CD4-positive, alpha-beta memory T cell (primary cell): ENCODE measurements at places on chromosomes 6 and 20. TPM values are rescaled to one million over a fixed set of nuclear protein-coding genes. Genes with fewer than 3 reads are reported as not detected.

FLRT3 gene
- total RNA-seq, result not detected

PACSIN1 gene
- total RNA-seq, result 2.0 TPM

- peaks cover 31% of the 10 kb centered on the region for H3K4me1 ChIP-seq
- no peak for DNase-seq
- peaks cover 36% of the 10 kb centered on the region for H3K36me3 ChIP-seq
- no peak overlapping the region for H3K27ac ChIP-seq
These were observed 3.6 kb downstream of the RPS21 start for GRCh38 chr20:62390317-62391164.

DNA sequence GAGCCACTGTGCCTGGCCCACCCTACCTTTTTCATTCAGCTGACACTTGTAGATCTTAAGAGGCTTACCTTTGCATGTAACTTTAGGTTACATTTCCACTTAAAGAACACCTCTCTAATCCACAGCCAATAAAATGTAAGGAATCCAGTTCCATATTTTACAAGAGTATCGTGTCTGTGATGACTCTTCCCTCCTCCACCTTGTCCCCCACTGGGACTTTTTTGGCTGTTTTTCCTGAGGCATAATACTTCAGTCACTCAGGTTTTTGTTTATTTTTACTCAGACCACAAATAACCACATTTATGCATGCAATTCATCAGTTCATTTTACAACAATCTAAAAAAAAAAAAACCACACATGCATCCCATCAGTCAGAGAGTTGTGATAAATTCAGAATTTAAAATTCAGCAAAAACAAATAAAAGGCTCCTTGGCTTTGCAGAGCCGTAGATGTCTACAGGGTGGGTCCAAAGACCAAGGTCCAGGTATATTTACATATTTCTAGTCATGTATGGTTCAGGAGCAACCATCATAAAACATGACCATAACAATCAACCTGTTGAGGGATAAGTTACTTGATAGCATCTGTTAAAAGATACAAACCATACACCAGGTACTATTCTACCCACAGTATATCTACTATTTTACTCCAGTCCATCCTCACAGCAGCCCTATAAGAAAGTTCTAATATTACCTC lies 9.9 kb downstream of the ATXN1 start:
- peaks cover 75% of the 10 kb centered on the region for H3K4me1 ChIP-seq
- DNase-seq, result no peak

DNA sequence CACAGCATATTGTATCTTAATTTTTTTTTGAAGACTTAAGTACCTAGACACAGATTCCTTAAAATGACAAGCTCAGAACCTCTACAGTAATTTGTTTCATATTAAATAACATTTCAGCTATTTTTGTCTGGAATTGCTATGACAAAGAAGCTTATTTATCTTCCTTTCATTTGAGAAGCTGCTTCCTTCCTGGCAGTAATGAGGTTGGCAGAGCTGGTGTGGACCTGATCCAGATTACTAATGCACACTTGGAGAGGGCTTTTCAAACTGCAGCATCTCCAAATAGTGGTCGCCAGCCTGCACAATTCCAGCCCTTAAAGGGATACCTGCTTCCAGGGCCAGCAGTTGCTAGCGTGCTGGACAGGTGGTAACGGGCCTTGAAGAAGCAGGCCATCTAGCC lies 12.1 kb downstream of the PTCHD4 start:
- no peak overlapping the region for H3K4me3 ChIP-seq
- no peaks in the 10 kb centered on the region for H3K4me1 ChIP-seq
- no peak for DNase-seq
- H3K36me3 ChIP-seq, result no peaks in the 10 kb centered on the region
- H3K27me3 ChIP-seq, result no peaks in the 10 kb centered on the region

DNA sequence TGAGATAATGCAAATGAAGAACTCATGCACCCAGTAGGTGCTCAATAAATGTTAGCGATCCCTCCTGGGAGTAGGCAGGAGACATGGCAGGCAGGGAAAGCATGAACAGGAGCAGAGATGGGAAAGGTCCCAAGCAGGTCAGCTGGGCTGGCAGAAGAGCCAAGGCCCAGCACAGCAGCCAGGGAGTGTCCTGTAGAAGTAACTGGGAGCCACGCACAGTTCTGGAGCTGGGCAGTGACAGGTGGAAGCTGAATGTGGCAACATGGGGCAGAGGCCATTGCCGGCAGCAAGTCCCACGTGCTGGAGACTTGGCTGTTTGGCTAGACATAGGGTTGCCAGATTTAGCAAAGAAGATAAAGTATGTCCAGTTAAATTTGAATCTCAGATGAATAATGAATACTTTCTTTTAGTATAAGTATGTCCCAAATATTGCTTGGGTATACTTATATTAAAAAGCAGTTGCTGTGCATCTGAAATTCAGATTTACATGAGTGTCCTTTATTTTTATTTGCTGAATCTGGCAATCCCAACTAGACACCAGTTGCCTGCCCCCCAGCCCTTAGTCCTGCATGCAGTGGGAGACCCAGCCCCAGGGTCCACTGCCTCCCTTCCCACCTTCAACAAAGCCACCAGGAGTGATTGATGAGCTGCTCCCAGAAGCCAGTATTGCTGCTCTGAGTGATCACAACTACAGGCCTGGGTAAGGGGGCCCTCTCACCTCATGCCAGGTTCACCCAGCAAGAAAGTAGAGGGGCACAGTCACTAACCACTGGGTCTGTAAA lies 3.7 kb upstream of the LPIN3 start:
- no peaks in the 10 kb centered on the region for H3K27me3 ChIP-seq
- no peak overlapping the region for H3K4me3 ChIP-seq
- H3K27ac ChIP-seq, result no peak overlapping the region
- no peaks in the 10 kb centered on the region for H3K36me3 ChIP-seq
- peaks cover 10% of the 10 kb centered on the region for H3K4me1 ChIP-seq

DNA sequence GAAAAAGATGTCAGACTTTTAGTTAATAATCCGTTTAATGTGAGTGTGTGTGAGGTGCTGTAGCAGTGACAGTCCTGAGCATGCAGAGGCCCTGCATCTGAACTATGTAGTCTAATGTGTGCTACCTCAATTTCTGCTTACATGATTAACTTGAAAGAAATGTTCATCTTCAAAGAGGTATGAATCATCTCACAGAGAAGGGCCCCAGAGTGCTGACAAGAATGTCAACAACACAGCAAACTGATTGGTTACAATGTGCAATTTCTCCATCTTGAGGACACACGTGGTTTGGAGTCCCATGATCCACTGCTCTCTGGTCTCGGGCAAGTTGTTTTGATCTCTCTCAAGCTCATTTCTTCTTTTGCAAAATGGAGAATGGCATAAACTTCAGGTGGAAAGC lies 61.7 kb upstream of the EMILIN3 start:
- H3K4me1 ChIP-seq, result peaks cover 18% of the 10 kb centered on the region
- H3K4me3 ChIP-seq, result no peak overlapping the region
- H3K36me3 ChIP-seq, result peaks cover 37% of the 10 kb centered on the region
- no peaks in the 10 kb centered on the region for H3K27me3 ChIP-seq
